ENCODE measurements at places on chromosomes 1 and 21. TPM values are rescaled to one million over a fixed set of nuclear protein-coding genes. Genes with fewer than 3 reads are reported as not detected.
A peak's percentile ranks its signal among the peaks of the same experiment; 100 is the strongest.

TCHHL1 gene
- not detected for total RNA-seq

C1orf105 gene
- not detected for total RNA-seq

TPTE gene
- not detected for total RNA-seq

GNAT2 gene
- total RNA-seq = 0.16 TPM

USP33 gene
- total RNA-seq = 55.9 TPM

XCL1 gene
- total RNA-seq = not detected

- no peaks in the 10 kb centered on the region for H3K36me3 ChIP-seq
- no peaks in the 10 kb centered on the region for H3K4me1 ChIP-seq
- no peak overlapping the region for H3K27ac ChIP-seq
- no peaks in the 10 kb centered on the region for H3K27me3 ChIP-seq
- H3K4me3 ChIP-seq = no peak overlapping the region
Measured at GRCh38 chr1:8477166-8477982, 159.5 kb downstream of the SLC45A1 start.

DNA sequence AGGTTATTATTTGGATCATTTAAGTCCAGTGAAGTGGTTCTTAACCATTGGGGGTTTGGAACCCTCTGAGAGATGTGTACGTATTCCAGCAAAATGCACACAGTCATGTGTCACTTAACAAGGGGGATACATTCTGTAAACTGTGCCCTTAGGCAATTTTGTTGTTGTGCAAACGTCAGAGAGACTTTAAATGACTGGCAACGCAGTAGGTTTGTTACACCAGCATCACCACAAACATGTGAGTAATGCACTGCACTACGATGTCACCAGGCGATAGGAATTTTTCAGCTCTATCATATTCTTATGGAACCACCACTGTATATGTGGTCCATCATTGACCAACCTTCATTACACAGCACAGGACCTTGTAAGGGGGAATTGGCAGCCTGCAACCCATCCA is 11.9 kb downstream of the AHCYL1 start:
- no peaks in the 10 kb centered on the region for H3K27me3 ChIP-seq
- peaks cover 66% of the 10 kb centered on the region for H3K36me3 ChIP-seq
- DNase-seq = no peak
- H3K4me1 ChIP-seq = peaks cover 11% of the 10 kb centered on the region
- no peak overlapping the region for H3K4me3 ChIP-seq

- H3K4me3 ChIP-seq = no peak overlapping the region
- no peaks in the 10 kb centered on the region for H3K27me3 ChIP-seq
- H3K27ac ChIP-seq = no peak overlapping the region
Measured at GRCh38 chr21:31110430-31110829, 72.2 kb upstream of the KRTAP19-8 start.

DNA sequence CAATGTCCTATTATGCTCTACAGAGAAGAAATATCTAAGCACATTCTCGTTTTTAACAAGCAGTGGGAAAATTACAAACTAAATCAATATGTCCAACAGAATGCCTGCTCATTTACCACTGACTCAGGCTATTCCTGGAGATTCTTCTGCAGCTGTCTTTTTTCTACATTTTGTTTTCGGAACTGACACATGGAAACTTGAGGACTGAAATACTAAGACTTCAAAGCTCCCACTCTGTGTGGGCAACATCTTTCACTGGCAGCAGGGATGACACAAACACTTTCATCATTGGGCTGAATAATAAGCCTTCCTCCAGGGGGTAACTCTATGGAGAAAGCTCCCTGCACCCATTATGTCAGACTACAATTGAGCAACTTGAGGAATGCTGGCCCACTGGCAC is 175.5 kb upstream of the NCAM2 start:
- H3K4me3 ChIP-seq = no peak overlapping the region
- H3K27ac ChIP-seq = no peak overlapping the region
- no peaks in the 10 kb centered on the region for H3K27me3 ChIP-seq
- no peak for DNase-seq
- H3K36me3 ChIP-seq = no peaks in the 10 kb centered on the region

- H3K36me3 ChIP-seq = no peaks in the 10 kb centered on the region
- no peak overlapping the region for H3K27ac ChIP-seq
- no peaks in the 10 kb centered on the region for H3K27me3 ChIP-seq
- no peak overlapping the region for H3K4me3 ChIP-seq
- H3K4me1 ChIP-seq = no peaks in the 10 kb centered on the region
Measured at GRCh38 chr1:119475866-119476439, 31.1 kb upstream of the HSD3B1 start.

DNA sequence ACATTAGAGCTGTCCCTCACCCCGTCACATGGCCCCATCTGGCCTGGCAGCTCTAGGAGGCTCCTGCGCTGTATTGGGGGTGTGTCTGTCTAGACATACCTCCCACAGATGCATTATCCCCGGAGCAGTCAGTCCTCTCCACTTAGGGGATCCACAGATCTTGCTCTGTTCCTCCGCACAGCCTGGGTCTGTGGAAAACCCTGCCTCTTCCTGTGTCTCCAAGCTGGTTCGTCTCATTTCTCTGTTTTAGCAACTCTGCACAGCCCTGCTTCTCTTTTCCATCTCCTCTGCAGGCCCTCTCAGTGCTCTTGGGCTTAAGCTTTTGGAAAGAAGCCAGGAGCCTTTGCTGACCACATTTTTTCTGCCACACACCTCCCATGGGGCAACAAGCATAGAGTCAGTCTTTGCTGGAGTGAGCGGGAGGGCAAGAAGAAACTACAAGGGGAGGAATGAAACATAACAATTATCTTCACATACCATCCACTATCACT is 241.5 kb downstream of the FOXD2 start:
- peaks cover 17% of the 10 kb centered on the region for H3K4me1 ChIP-seq
- no peaks in the 10 kb centered on the region for H3K27me3 ChIP-seq
- peak; percentile 63 for DNase-seq
- H3K36me3 ChIP-seq = no peaks in the 10 kb centered on the region
- H3K27ac ChIP-seq = no peak overlapping the region
- H3K4me3 ChIP-seq = no peak overlapping the region

DNA sequence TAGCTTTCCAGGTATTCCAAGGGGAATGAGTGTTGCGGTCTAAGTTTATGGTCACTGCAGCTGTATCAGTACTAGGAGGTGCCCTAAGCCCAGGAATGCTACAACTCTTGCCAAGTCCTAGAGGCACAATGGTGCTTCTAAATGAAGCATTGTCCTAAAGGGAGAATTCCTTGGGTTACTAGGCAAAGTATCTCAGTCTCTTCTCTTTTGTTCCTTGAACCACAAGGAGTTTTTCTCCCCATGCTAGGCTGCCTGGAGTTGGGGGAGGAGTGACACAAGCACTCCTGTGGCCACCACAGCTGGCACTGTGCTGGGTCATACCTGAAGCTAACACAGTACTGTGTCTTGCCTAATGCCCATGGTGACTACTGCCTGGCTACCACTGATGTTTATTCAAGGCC is 50.7 kb downstream of the KMO start:
- no peaks in the 10 kb centered on the region for H3K36me3 ChIP-seq
- no peak overlapping the region for H3K4me3 ChIP-seq
- no peaks in the 10 kb centered on the region for H3K4me1 ChIP-seq
- DNase-seq = no peak
- H3K27me3 ChIP-seq = no peaks in the 10 kb centered on the region

GRCh38 chr1:37537378-37537777 is 16.7 kb downstream of the SNIP1 start:
- H3K36me3 ChIP-seq = peaks cover 69% of the 10 kb centered on the region
- H3K4me3 ChIP-seq = no peak overlapping the region
- H3K4me1 ChIP-seq = peaks cover 15% of the 10 kb centered on the region
- H3K27ac ChIP-seq = no peak overlapping the region
- no peaks in the 10 kb centered on the region for H3K27me3 ChIP-seq
- DNase-seq = no peak

- H3K4me3 ChIP-seq = no peak overlapping the region
- H3K4me1 ChIP-seq = peaks cover 31% of the 10 kb centered on the region
- H3K36me3 ChIP-seq = peaks cover 19% of the 10 kb centered on the region
- DNase-seq = no peak
Measured at GRCh38 chr1:9312168-9312720, 19.6 kb downstream of the SPSB1 start.
